Activated naive CD4-positive, alpha-beta T cell treated with anti-CD3 and anti-CD28 coated beads for 36 hours (primary cell): ENCODE measurements at places on chromosomes 11 and 22. TPM values are rescaled to one million over a fixed set of nuclear protein-coding genes. Genes with fewer than 3 reads are reported as not detected.
A peak's percentile ranks its signal among the peaks of the same experiment; 100 is the strongest.

The KCNJ5 gene
- total RNA-seq = not detected

The ACR gene
- not detected for total RNA-seq

The SIRT3 gene
- total RNA-seq = 20.1 TPM

The NXPE1 gene
- total RNA-seq = not detected

The PKDREJ gene
- total RNA-seq = not detected

The ARVCF gene
- 2.0 TPM for total RNA-seq

The TFIP11 gene
- total RNA-seq = 34.4 TPM

The HORMAD2 gene
- not detected for total RNA-seq

The MIOX gene
- not detected for total RNA-seq

The SUSD2 gene
- 0.22 TPM for total RNA-seq

The MYBPC3 gene
- not detected for total RNA-seq

The CYB561A3 gene
- total RNA-seq = 31.7 TPM

The OR9G1 gene
- total RNA-seq = not detected

The RFPL2 gene
- total RNA-seq = not detected

The OR52E8 gene
- total RNA-seq = not detected

GRCh38 chr22:25114369-25115362, 85.0 kb upstream of the CRYBB3 start:
- DNase-seq = no peak

DNA sequence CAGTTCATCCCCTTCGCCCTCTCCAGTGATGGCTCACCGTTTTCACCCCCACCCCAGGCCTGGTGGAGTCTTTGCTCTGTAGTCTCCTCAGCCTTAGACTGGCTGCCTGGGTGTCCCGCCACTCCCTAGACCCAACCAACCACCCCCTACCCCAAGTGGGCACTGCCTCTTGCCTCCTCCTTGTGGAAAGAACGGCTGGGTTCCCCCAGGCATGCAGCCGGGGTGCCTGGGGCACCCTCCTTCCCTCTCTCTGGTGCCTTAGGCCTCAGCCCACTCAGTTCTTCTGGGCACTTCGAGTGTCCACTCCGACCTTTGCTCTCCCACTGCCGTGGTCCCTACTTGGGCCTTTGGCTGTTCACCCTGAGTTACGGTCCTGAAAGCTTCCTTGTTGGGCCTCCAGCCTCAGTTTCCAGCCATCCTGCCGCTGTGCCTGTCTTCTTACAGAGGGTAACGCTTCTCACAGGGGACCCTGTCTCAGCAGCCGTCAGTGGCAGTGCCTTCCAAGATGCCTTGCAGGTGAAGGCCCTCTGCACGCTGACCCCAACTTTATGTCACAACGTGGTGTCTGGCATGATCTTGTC, 3.1 kb downstream of the GRIK4 start:
- DNase-seq = no peak

- DNase-seq = no peak
These were observed 3.4 kb upstream of the MPZL2 start for GRCh38 chr11:118267486-118267885.

- DNase-seq = no peak
These were observed 225.9 kb upstream of the SESN3 start for GRCh38 chr11:95456714-95457491.

- no peak for DNase-seq
These were observed 16.7 kb downstream of the MPPED1 start for GRCh38 chr22:43428521-43428920.

DNA sequence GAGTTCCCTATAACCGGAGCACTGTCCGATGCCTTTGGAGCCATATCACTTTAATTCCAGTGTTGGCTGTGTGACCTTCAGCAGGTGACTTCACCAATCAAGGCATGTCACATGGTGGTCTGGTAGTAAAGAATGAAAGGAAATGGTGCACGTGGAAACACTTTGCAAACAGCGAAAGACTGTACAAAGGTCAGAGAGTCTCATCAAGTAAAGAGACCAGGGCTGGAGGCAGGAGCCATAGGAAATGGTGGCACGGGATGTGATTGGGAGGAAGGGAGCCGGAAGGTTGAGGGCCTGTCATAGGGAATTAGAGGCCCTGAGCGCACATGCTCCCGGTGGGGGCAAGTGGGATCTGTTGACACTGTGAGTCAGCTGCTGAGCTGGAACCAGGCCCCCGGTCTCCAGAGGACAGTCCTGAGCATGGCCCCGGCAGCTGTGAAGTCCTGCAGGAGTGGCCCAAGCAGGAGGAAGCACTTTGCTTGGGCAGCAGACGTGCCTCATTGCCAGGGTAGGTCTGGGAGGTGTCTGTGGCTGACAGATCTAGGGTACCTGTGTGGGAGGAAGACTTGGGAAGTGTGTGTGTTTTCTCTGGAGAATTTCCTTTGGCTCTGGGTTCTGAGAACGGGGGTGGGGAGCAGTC, 2.0 kb downstream of the DAGLA start:
- DNase-seq = no peak

DNA sequence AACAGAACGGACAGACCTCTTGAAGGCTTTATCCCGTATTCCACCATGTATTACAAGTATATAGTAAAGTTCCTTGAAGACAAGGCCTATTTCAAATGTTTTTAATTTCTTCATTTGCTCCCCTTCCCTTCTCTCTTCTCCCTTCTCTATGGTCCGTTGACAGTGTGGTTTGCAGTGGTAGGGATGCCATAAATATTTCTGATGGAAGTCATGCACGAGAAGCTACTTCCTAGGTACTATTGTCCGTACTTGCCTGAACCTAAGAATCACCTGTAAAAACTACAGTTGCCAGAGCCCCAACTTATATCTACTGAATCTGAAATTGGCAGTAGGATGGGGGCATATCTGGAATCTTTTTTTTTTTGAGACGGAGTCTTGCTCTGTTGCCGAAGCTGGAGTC, 2.8 kb downstream of the PISD start:
- DNase-seq = no peak

GRCh38 chr11:67644042-67644441, 4.5 kb upstream of the TBX10 start:
- no peak for DNase-seq

DNA sequence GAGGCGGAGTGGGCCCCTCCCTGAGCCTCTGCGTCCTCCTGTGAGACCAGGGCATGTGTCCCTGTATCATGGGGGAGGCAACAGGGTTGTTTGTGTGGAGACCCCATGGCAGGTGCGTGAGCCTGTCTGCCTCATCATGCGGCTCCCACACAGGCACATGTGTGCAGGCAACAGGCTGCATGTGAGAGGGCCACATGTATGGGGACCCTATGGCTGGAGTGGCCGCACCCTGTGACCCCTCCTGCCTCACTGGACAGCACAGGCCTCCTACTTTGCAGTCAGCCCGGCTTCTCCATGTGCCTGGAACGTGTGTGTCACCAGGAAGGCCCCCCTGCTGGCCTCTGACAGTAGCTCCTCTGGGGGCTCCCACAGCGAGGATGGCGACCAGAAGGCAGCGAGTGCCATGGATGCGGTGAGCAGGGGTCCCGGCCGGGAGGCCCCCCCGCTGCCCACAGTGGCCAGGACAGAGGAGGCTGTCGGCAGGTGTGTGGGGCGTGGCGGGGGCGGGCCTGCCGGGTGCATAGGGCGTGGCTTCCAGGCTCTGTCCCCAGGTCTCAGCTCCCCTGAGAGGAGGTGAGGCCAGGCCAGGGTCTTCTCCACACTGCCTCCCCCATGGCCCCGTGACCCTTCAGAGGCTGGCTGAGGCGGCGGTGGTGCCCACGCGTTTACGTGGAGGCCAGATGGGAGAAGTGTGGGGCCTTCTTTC, 34.1 kb downstream of the SBF1 start:
- DNase-seq = no peak

DNA sequence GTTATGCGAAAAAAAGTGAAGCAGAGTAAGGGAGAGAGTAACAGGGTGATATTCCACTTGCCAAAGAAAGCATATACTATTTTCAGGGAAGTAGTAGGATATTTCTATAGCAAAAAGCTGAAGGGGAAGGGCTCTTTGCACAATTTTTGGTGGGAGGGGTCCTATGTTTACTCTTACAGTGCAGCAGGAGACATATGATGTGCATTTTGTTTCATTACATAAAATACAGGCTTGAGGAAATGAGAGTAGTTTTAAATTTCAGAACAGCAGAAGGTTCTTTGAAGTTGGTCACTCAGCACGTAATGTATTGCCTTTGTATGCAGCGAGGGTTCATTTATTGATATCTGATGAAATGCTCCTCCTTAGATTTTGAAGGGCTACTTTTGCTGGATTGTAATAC, 3.1 kb upstream of the PIK3IP1 start:
- DNase-seq = no peak

GRCh38 chr11:68215087-68215445, 2.0 kb upstream of the KMT5B start:
- peak; percentile 27 for DNase-seq

DNA sequence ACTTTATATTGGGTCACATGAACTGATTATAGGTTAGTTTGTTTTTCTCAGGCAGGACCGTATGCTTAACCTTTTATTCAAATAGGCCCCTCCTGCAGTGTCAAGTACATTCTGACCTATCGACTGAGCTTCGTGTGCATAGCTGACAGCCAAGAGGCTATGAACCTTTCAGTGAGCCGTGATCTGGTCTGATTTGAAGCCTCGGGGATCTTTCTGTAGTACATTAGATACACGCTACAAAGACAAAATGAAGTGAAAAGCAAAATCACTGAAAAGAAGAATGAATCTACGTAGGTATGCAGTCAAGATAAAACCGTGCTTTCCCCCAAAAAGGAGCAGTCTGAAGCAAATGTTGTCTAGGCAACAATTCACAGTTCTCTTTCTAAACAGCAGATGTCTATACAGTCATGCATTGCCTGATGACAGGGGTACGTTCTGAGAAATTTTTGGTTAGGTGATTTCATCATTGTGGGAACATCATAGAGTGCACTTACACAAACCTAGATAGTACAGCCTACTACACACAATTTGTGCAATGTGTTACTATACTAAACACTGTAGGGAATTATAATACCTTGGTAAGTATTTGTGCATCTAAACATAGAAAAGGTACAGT, 18.1 kb downstream of the JHY start:
- DNase-seq = no peak

DNA sequence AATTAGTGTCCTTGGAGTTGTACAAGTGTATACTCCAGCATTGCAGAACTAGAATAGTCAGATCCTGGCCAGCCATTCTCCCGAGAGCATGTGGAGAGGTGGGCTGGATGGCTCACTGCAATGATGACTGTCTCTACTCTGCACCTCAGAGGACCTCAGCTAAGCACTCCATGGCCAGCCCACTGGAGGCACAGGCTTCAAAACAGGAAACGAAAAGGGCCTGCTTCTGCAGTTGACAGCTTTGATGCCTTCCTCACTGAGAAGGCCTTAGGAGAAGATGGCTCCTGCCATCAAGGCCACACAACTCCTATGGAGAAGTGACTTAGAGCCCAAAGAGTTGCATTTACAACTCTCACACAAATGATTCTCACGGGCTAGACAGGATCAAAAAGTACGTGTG, 9.1 kb downstream of the POLD4 start:
- peak; percentile 58 for DNase-seq

DNA sequence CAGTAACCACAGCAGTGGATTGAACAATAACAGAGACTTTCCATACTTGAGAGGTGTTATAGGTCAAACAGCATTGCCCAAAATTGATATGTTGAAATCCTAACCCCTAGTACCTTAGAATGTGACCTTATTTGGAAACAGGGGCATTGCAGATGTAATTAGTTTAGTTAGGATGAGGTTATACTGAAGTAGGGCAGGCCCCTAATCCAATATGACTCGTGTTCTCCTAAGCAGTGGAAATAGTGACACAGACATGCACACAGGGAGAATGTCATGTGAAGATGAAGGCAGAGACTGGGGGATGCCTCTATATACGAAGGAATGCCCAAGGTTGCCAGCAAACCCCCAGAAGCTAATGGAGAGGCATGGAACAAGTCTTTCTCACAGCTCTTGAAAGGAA, 270.5 kb downstream of the TENM4 start:
- no peak for DNase-seq

- no peak for DNase-seq
These were observed 19.4 kb downstream of the DRD4 start for GRCh38 chr11:656426-656825.

GRCh38 chr22:20571531-20572007, 64.2 kb downstream of the MED15 start:
- peak; percentile 69 for DNase-seq

- peak; percentile 7 for DNase-seq
These were observed 879.3 kb downstream of the DLG2 start for GRCh38 chr11:84747871-84748270.

- DNase-seq = no peak
These were observed 61.9 kb downstream of the CYB5R2 start for GRCh38 chr11:7611411-7611810.

DNA sequence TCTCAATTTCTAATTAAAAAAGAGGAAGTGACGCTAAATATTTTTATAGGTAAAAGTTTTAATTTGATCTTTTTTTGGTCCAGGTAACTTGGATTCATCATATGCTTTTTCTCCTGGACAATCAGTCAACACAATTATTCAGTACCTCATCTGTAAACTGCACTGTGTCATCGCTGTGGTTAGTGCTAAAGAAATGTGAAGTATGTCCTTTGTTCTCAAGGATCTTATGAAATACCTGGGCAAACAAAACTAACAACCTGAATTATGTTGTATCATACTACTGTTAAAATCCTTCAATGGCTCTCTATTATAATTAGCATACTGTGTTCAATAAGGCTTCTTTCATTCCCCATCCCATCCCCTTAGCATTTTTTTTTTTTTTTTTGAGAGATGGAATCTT, 19.9 kb upstream of the SCN3B start:
- no peak for DNase-seq

GRCh38 chr11:129273944-129274711, 82.0 kb upstream of the ARHGAP32 start:
- DNase-seq = no peak

- peak; percentile 65 for DNase-seq
These were observed 15.9 kb downstream of the CRELD2 start for GRCh38 chr22:49934160-49934890.

DNA sequence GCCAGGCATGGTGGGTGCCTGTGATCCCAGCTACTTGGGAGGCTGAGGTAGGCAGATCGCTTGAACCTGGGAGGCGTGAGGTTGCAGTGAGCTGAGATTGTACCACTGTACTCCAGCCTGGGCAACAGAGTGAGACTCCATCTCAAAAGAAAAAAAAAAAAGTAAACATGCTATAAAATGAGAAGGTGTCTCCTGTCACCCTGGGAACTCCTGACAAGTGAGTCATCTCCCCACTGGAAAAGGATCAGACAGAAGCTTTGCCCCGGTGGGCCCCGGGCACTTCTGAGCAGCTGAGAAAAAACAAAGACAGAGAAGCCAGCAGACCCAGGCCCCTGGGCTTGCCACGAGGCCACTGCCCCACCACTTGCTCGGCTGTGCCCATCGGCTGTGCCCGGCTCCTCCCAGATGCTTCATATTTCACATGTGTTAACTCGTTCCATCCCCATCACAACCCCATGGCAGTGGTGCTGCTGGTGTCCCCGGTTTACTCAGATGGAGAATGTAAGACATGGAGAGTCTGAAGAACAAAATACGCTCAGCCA, 22.3 kb downstream of the TTLL1 start:
- no peak for DNase-seq

GRCh38 chr22:35868938-35869337, 151.3 kb downstream of the APOL5 start:
- DNase-seq = no peak
